A549 treated with Hydrocortisone at 1 μM for 4 hours (cell line): ENCODE measurements at places on chromosomes 1 and 21. TPM values are rescaled to one million over a fixed set of nuclear protein-coding genes. Genes with fewer than 3 reads are reported as not detected.

Gene SELL
- total RNA-seq: 0.20 to 0.40 TPM (median 0.25 TPM) in 5 replicates

Gene DR1
- 32.5 to 38.4 TPM (median 33.3 TPM) in 5 replicates for total RNA-seq

Gene PLPPR5
- total RNA-seq: not detected in 5 replicates

Gene CDA
- total RNA-seq: 31.6 to 40.9 TPM (median 33.4 TPM) in 5 replicates

Gene KCNT2
- 0.02 to 0.07 TPM (median 0.05 TPM) in 4 of 5 replicates, not detected in the other for total RNA-seq

Gene TRIM17
- total RNA-seq: not detected in 5 replicates
